ENCODE measurements at places on chromosomes 2 and 18.

DNA sequence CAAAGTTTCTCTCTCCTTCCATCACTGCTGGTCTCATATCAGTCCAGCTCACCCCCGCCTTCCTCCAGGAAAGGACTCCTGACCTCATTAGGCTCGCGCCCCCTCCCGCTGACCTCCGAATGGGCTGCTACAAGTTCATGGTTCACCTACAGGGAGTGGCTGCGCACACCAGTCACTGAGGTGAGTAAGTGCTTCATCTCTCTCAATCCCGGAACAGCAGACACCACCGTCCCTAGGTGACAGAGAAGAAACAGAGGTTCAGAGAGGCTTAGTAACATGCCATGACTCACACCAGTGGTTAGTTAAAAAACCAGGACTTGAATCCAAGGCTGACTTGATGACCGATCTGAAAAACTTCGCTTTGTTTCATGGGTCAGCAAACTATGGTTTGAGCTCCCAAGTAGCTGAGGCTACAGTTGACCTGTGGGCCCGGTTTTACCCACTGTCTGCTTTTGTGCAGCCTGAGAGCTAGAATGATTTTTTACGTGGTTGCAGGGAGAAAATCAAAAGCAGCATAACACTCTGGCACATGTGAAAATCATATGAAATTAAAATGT is 42.0 kb downstream of the ZFP36L2 start:
- H3K27ac ChIP-seq = no peak overlapping the region
- no peaks in the 10 kb centered on the region for H3K27me3 ChIP-seq
- H3K4me1 ChIP-seq = peaks cover 7% of the 10 kb centered on the region
- peak; percentile 64 for DNase-seq
- no peak overlapping the region for H3K4me3 ChIP-seq

DNA sequence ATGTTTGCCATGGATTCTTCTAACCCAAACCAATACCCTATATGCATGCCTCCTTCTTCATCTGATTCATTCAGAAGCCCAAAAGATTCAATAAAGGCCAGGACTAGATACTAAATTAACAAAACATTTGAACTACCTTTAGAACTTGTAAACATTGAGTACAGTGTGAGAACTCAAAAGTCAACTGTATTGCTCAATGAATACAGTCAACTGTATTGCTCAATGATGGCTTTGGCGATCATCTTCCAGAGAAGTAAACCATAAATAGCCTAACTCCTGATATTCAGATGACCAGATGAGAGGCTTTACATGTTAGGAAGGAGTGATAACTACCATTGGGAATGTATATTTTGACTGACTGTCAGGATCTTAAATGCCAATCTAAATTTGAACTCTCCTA is 206.5 kb upstream of the ITGA4 start:
- H3K4me1 ChIP-seq = no peaks in the 10 kb centered on the region
- DNase-seq = peak; percentile 10
- no peaks in the 10 kb centered on the region for H3K36me3 ChIP-seq
- no peaks in the 10 kb centered on the region for H3K27me3 ChIP-seq
- H3K4me3 ChIP-seq = no peak overlapping the region
- H3K27ac ChIP-seq = no peak overlapping the region

DNA sequence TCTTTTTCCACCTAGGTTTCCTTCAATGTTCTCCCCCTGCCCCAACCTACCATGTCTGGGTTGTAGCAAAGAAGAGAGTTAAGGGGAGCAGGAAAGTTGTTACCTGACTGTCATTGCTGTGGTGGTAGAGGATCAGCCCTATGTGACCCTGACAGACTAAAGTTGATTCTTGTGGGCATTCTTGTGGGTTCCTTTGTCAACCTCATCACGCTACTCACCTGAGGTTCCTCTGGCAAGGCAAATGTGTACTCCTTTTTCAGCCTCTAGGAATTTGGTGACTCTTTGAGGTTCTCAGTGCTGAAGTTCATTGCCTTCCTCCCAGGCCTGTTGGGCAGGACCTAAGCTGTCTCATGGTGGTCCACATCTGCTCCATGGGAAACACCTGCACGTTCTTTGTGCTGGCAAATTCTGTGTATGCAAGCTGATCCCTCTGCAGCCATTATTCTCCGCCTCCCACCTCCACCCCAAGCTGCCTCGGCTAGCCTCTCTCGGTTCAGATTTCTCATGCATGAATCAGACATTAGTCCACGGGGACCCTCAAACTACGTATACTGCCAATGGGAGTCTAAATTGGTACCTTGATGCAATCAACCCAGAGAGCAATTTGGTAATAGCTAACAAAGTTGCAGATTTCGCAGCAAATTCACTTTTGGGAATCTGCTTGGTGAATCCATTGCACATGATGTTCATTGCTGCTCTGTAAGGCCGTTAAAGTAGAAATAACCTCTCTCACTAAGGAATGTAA is 1.5 kb upstream of the GMCL1 start:
- peaks cover 2% of the 10 kb centered on the region for H3K4me1 ChIP-seq
- DNase-seq = no peak
- H3K4me3 ChIP-seq = no peak overlapping the region

- H3K4me1 ChIP-seq = no peaks in the 10 kb centered on the region
- DNase-seq = no peak
- H3K27ac ChIP-seq = no peak overlapping the region
- no peaks in the 10 kb centered on the region for H3K27me3 ChIP-seq
Measured at GRCh38 chr2:122481244-122481622, 725.8 kb downstream of the TSN start.

DNA sequence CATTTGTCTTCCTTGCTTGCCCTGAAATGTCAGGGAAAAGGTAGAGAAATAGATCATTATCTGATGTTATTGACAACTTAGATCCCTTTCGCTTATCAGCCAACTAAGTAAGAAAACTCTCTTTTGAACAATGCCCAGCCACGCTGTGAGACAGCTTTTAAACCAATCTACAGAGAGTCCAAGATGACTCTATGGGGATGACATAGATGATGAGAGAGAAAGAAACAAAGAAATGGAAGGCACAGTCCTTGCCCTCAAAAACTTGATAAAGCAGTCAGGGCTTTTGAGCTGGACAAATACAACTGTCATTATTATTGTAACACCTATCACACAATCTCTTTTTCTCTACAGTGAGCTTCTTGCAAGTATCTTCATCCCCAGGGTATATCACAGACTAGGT is 222.6 kb downstream of the SETBP1 start:
- H3K36me3 ChIP-seq = no peaks in the 10 kb centered on the region
- DNase-seq = no peak
- peaks cover 2% of the 10 kb centered on the region for H3K4me1 ChIP-seq
- no peak overlapping the region for H3K27ac ChIP-seq
- no peaks in the 10 kb centered on the region for H3K27me3 ChIP-seq
- H3K4me3 ChIP-seq = no peak overlapping the region

- no peak overlapping the region for H3K27ac ChIP-seq
- DNase-seq = no peak
- no peaks in the 10 kb centered on the region for H3K27me3 ChIP-seq
- peaks cover 11% of the 10 kb centered on the region for H3K4me1 ChIP-seq
- no peak overlapping the region for H3K4me3 ChIP-seq
Measured at GRCh38 chr18:23723121-23723520, 33.9 kb downstream of the LAMA3 start.

GRCh38 chr2:24881623-24882022 is 38.4 kb downstream of the ADCY3 start:
- DNase-seq = peak; percentile 30
- no peaks in the 10 kb centered on the region for H3K27me3 ChIP-seq
- no peaks in the 10 kb centered on the region for H3K36me3 ChIP-seq
- no peak overlapping the region for H3K27ac ChIP-seq
- no peak overlapping the region for H3K4me3 ChIP-seq

GRCh38 chr2:212893216-212893615 is 258.2 kb downstream of the IKZF2 start:
- H3K4me1 ChIP-seq = no peaks in the 10 kb centered on the region
- H3K4me3 ChIP-seq = no peak overlapping the region
- H3K36me3 ChIP-seq = no peaks in the 10 kb centered on the region

DNA sequence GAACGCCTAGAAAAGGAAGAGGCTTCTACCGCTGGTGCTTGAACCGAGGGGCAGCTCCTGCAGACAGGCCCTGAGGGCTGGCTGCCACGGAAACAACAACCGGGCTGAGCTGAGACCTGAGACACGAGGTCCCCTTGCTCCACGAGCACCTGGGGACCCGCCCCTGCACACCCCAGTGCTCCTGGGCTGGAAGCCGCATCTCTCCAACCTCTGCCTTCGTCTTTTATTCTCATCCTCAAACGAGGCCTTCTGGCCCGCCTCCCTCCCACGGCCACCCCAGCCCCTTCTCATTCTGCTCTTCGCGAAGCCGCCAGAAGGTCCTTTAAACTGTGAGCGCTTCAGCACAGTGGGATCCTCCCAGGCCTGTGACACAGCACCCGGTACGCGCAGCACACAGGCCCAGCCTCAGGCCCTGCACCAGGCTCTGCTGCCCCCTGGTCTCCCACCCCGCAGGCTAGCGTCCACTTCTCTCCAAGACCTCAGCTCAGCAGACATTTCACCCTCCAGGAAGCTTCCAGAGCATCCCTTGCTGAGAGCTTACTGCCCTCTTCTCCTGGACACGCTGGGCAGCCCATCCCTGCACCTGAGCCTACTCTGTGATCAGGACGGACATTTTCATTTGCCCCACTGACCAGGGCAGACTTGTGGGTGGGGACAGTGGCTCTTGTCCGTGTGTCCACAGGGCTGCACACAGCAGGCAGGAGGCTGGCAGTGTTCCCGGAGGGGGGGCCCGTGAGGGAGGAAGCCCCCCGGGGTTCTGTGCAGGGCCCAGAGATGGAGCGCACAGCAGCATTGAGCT is 149.7 kb downstream of the PXDN start:
- H3K4me3 ChIP-seq = no peak overlapping the region
- no peaks in the 10 kb centered on the region for H3K36me3 ChIP-seq
- no peak for DNase-seq
- peak overlapping the region; percentile 54 for H3K27ac ChIP-seq

DNA sequence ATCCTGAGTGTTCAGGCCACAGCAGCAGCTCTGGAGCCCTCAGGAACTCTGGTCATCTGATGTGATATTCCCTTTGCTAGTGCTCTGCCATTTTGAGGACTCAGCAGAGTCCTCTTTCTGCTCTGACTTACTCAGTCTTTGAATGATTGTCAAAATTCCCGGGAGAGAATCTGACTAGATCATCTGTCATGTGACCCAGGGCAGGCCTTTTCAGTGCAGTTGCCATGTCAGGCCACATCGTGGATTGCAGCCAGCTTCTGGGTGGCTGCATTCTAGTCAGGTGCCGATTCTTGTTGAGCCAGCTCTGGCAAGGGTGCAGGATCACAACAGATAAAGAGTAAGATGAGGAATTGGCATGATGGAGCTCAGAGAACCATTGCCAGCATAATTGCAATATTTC is 795.6 kb downstream of the CPS1 start:
- DNase-seq = no peak
- no peaks in the 10 kb centered on the region for H3K27me3 ChIP-seq
- H3K4me1 ChIP-seq = no peaks in the 10 kb centered on the region
- no peak overlapping the region for H3K27ac ChIP-seq

- H3K4me3 ChIP-seq = no peak overlapping the region
- H3K27ac ChIP-seq = no peak overlapping the region
- H3K27me3 ChIP-seq = no peaks in the 10 kb centered on the region
- DNase-seq = no peak
- no peaks in the 10 kb centered on the region for H3K4me1 ChIP-seq
- H3K36me3 ChIP-seq = no peaks in the 10 kb centered on the region
Measured at GRCh38 chr2:110903548-110903947, 171.2 kb downstream of the ACOXL start.

DNA sequence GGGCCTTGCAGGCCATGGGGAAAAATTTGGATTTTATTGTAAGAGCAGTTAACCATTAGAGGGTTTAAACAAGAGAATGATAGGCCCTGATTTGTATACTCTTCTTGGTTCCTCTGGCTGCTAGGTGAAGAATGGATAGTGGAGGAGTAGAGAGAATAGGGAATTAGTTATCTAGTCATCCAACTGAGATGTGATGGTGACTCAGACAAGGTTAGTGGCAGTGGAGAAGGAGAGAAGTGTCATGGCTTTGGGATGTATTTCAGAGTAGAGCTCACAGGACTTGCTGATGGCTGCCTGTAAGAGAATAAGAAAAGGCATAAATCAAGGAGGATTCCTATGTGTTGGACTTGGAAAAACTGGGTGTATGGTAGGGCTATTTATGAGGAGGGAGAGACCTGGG is 169.4 kb downstream of the PLCL1 start:
- no peak for DNase-seq
- no peaks in the 10 kb centered on the region for H3K4me1 ChIP-seq
- no peaks in the 10 kb centered on the region for H3K27me3 ChIP-seq
- no peaks in the 10 kb centered on the region for H3K36me3 ChIP-seq
- H3K4me3 ChIP-seq = no peak overlapping the region

- H3K27ac ChIP-seq = no peak overlapping the region
- no peak overlapping the region for H3K4me3 ChIP-seq
- DNase-seq = no peak
- no peaks in the 10 kb centered on the region for H3K36me3 ChIP-seq
Measured at GRCh38 chr2:133040170-133040569, 370.2 kb upstream of the LYPD1 start.

GRCh38 chr18:31064130-31064529 is 21.6 kb upstream of the DSC3 start:
- H3K36me3 ChIP-seq = peaks cover 11% of the 10 kb centered on the region
- DNase-seq = no peak
- no peak overlapping the region for H3K27ac ChIP-seq
- no peaks in the 10 kb centered on the region for H3K4me1 ChIP-seq
- no peaks in the 10 kb centered on the region for H3K27me3 ChIP-seq

- peaks cover 7% of the 10 kb centered on the region for H3K4me1 ChIP-seq
- peak within 1 kb of the TSS; percentile 33 for H3K4me3 ChIP-seq
- no peaks in the 10 kb centered on the region for H3K36me3 ChIP-seq
- DNase-seq = peak; percentile 60
- no peak within 1 kb of the TSS for H3K27ac ChIP-seq
Measured at GRCh38 chr2:178072383-178073301, at the start of gene PDE11A. TSS of gene PDE11A (minus strand) at chr2:178072777. CDS start at chr2:178072437, 340 bp downstream.

DNA sequence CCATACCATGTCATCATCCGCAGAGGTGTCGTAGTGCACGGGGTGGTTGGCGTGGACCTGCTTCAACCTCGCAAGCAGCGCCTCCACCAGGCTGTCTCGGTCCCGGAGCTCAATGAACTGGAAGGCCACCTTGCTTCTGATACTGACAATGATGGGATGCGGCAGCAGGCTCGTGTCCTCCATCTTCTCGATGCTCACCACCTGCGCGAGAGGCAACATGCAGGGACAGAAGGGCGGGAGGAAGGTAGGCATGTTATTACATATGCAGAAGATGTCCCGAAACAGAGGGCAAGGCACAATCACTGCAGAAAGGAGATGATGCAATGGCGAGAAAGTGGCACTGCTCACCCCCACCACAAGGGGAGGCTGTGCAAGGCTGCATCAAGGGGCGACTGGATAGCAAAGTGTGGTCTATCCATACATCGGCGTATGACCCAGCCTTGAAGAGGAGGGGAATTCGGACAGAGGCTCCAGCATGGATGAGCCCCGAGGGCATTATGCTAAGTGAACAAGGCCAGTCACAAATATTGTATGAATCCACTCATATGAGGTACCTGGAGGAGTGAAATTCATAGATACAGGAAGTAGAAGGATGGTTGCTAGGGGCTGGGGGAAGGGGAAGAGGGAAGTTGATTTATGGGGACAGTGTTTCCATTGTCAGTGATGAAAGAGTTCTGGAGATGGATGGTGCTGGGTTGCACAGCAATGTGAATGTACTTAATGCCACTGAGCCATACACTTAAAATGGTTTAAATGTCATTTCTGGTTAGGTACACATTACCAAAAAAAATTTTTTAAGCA is 36.6 kb downstream of the RPL31 start:
- no peaks in the 10 kb centered on the region for H3K27me3 ChIP-seq
- no peak for DNase-seq
- H3K27ac ChIP-seq = no peak overlapping the region
- no peaks in the 10 kb centered on the region for H3K4me1 ChIP-seq

Data from trophoblast cell (in vitro differentiated cells and primary cell).